ENCODE measurements at places on chromosomes 2 and 18.

DNA sequence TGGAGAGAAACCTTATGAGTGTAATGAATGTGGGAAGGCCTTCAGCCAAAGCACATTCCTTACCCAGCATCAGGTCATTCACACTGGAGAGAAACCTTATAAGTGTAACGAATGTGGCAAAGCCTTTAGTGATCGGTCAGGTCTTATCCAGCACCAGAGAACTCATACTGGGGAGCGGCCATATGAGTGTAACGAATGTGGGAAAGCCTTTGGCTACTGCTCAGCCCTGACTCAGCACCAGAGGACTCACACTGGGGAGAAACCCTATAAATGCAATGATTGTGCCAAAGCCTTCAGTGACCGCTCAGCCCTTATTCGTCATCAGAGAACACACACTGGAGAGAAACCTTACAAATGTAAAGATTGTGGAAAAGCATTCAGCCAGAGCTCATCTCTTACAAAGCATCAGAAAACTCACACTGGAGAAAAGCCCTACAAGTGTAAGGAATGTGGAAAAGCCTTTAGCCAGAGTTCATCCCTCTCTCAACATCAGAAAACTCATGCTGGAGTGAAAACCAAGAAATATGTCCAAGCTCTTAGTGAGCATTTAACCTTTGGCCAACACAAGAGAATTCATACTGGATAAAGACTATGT, 7.8 kb downstream of the ZNF892 start:
- DNase-seq = no peak

DNA sequence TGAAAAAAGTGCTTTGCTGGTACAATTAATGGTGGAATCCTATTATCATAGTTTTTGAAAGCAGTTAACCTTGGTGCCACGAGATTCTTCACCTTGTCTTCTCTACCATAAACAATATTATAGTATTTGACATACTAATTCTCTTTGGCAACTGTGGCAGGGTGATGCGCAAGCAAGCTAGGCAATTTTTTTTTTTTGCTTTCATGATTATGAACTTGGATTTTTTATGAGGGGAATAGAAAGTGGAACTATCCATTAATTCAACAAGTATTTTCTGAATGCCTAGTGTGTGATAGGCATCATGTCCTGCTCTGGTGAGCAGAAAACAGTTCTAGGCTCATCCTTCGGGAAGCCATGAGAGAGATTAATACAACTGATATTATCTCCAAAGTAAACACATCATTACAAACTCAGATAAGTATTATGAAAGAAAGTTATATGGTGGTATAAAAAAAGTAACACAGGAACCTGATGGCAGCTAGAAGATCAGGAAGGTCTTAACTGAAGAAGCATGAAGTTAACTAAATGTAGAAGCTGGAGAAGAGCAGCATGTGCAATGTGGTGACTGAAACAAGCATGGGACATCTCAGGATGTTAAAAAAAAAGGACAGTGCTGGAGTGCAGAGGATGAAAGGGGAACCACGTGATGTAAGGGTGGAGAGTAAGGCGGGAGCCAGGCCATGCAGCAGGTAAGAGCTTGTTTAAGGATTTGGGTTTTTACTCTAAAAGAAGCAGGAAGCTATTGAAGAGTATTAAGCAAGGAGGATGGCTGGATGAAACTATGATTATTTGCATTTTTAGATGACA, 113.7 kb downstream of the ZEB2 start:
- DNase-seq = no peak

DNA sequence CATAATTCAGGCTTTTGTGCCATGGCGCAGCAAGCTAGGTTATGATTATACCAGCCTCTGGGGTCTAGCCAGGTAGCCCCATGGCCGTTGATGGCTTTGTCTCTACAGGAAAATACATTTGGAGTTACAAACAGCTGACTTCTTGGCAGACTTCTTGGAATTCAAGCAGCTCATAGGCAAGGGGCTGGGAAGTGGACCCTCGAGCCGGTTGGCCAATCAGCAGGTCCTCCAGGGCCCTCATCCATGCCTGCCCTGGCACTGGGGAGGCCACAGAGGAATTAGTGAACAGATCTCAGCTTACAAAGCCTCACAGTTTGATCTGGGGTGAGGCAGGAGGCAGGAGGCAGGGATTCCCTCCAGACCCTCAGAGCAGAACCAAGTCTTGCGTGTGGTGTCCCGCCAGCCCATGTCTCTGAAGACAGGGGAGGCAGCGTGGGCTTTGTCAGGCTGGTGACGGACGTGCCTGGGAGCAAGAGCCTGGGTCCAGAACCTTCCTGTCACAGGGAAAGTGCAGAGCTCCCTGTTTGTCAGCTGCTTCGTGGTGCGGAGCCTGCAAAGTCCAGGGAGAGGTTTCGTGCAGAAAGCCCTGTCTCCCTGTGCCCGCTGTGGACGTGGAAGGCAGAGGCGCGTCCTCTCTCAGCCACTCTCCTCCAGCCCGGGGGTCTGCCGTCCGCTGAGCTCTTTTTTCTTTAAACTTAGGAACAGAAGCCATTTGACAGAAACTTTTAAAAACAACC, 131.7 kb downstream of the KLHL29 start:
- DNase-seq = no peak

- no peak for DNase-seq
These were observed 1015.1 kb upstream of the PIK3C3 start for GRCh38 chr18:40939656-40940515.

DNA sequence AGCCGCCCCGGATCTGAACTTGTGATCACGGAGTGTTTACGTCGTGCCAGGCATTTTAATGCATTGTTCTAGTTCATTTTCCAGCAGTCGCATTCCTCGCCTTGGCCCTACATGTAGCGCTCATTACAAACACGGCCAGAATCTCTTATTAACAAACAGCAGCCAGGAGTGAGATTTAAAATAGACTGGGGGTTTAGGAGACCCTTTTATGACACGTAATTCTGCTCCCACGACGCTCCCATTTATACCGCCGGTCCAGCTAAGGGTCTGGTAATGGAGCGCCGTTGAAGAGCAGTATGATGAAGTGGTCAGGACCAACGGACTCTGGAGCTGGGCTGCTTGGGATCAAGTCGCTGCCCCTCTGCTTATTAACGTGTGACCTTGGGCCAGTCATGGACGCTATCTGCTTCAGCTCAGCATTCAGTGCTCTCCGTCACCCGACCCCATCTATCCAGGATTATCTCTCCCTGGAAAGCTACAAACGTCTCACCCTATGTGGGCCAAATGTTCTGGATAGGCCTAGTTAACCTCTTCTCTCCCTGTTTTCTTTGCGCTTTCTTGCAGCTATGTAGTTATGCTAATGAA, 745 bp downstream of the MSH2 start:
- no peak for DNase-seq

- DNase-seq = no peak
These were observed 12.2 kb upstream of the CAB39 start for GRCh38 chr2:230700447-230700846.

DNA sequence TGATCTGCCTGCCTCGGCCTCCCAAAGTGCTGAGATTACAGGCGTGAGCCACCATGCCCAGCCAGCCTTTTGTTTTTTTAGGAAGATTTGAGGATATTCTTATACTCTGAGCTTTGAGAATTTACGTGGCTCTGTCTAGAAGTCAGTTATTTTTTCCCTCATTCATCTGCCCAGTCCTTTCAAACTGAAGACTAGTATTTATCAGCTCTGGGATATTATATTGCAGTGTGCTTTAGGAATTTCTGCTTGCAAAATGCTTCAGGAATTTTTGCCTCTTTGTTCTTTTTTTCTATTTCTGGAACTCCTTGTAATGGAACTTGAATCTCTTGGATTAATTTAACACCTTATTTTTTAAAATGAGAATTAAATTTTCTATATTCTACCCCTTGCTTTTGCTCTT, 22.6 kb downstream of the ACSL3 start:
- DNase-seq = no peak

DNA sequence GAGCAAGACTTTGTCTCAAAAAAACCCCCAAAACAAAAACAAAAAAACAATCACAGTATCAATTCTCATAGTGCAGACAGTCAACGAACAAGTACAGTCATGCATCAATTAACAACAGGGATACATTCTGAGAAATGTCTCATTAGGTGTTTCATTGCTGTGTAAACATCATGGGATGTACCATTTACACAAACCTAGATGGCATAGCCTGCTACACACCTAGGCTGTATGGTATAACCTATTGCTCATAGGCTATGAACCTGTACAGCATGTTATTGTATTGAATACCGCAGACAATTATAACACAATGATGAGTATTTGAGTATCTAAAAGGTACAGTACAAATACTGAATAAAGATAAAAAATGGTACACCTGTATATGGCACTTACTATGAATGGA, 67.8 kb upstream of the LMAN1 start:
- no peak for DNase-seq

Data from activated CD8-positive, alpha-beta memory T cell treated with anti-CD3 and anti-CD28 coated beads for 1 hour (primary cell).